ENCODE measurements at places on chromosomes 4 and X.
A peak's percentile ranks its signal among the peaks of the same experiment; 100 is the strongest.

GRCh38 chrX:65932173-65933084, 107.5 kb downstream of the VSIG4 start:
- DNase-seq, result no peak

GRCh38 chr4:117481742-117482141, 396.4 kb upstream of the TRAM1L1 start:
- no peak for DNase-seq

GRCh38 chr4:147597561-147597960, 19.6 kb upstream of the TMEM184C start:
- DNase-seq, result no peak

- no peak for DNase-seq
These were observed 54.4 kb downstream of the PPP3CA start for GRCh38 chr4:101292901-101293300.

GRCh38 chr4:188246488-188246887, 107.2 kb downstream of the TRIML1 start:
- DNase-seq, result peak; percentile 36

GRCh38 chrX:57286507-57287251, at the start of gene FAAH2:
Gene FAAH2 (plus strand): TSS chrX:57286706. CDS start chrX:57286826, 120 bp downstream.
- DNase-seq, result peak; percentile 5

DNA sequence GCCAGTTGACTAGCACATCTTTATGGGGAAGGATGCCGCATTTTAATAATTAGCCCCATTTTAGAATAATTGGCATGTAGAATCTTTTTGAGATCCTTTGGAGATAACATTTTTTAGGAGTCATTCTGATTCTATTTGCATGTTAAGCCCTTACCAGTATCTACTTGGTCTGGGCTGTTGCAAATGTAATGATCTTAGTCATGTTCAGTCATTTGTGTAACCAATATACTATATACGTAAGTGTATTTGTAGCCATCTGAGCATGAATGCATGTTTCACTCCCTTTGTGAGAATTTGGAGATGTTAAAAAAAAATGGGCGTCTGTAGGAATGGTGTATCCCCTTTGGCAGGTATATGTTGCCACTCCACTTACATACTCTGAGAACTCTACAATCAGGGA, 119.1 kb downstream of the TEX13A start:
- DNase-seq, result no peak

DNA sequence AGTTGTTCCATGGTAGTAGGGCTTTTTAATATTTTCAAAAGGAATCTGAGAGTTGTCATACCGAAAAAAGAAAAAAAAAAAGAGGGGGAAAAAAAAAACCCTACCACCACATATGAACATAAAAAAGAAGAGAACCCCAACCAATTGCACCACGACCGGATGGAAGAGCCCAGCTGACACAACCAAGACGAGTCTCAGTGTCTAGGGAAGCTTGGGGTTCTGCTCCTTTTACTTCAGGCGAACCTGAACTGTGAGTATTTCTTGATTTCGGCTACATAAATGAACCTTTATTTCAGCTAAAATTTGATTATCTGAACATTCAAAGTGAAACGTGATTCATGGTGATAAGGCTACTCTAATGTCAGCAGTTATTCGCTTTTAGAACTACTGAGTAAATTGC, at the start of gene GPR34:
TSS of gene GPR34 (plus strand) at position 139 of the 400 bp plus-strand sequence. CDS start 6,661 bp downstream, outside the sequence.
- no peak for DNase-seq

DNA sequence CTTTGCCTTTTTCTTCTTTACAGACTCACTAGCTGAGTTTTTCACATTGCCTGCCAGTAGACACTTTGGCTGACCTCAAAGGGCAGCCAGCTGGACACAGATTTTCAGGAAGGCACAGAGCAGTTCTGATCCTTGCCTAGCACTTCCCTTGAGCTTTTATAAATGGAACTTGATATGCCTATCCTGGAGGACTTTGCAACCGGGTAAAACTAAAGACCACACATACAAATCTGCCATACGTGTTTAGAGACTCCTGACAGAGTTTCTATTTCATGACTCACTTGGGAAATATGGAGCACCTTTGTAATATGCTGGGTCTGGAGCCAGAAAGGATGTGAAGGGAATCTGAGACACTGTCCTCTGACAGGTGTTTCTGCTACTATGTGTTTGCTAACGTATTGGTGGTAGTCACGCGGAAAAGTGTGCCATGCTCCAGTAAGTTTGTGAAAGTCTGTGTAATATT, 56.7 kb upstream of the RASSF6 start:
- no peak for DNase-seq

DNA sequence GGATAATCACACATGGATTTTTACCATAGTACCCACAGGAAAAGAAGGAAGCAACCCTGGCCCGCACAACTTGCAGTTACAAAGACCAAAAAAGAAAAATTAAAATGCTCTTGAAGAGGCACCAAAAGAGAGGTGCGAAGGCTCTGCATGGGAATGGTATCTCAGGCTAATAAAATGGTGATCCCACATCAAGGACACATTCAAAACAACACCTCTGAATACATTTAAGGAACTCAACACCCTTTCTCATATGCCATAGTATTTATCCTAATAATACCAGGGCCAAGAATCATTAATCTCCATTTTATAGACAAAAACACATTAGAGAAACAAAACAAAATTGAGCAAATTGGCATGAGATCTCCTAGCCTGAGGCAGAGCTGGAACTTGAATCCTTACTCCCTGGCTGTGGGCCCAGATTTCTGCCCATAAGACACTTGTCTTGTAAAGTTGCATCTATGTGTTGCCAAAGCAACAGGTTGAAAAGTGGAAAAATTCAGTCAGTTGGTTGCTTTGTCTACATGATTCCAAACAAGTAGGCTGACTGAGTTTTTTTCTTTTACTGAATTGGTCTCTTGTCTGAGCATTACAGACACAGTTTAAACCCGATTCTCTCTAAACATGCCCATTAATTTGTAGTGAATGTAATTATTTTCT, 33.5 kb downstream of the GUCY2F start:
- DNase-seq, result no peak
